ENCODE measurements at places on chromosomes 6 and 20. TPM values are rescaled to one million over a fixed set of nuclear protein-coding genes. Genes with fewer than 3 reads are reported as not detected.

DNA sequence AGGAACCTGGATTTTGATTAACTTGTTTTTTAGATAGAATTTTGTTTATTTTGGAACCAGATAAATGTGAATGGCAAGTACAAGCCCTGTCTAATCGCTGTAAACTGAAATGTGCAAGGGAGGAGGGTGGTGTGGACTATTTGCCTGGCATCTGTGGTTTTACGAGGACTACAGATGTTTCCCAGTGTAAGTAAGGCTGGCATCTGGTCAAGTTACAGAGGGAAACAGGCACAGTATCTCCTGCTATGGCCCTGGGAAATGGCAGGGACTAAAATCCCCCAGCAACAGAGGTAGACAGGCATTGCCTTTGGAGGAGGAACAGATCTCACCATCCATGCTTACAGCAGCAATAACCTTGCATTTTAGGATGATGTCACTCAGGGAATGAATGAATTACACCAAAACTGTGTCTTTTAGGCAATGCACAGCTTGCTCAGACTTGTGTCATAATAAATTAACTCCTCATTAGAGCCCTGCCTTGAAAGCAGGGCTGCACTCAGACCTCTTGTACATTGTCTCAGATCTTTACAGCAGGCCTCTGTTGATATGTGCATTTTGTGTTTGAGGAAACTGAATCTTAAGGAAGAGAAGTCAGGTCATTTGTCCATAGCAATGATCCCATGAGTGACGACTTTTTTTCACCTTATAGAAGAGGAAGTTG lies 96.2 kb downstream of the TCP11 start:
- no peaks in the 10 kb centered on the region for H3K27me3 ChIP-seq
- H3K36me3 ChIP-seq, result no peaks in the 10 kb centered on the region
- peaks cover 57% of the 10 kb centered on the region for H3K4me1 ChIP-seq
- no peak overlapping the region for H3K4me3 ChIP-seq
- peak overlapping the region; percentile 90 for H3K27ac ChIP-seq
- no peak for DNase-seq

DNA sequence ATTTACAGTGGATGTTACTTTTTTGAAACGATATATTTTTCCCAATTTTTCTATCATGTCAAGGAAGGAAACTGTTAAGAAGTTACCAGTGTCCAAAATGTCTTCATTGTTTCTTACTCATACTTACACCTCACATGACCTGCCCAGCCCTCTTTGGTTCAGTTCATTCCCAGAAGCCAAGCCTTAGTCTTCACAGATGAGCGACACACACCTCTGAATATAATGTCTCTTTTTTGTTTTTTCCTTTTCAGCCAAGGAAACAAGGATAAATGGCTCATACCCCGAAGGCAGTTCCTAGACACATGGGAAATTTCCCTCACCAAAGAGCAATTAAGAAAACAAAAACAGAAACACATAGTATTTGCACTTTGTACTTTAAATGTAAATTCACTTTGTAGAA lies 225.2 kb downstream of the SMOC2 start:
- no peak overlapping the region for H3K27ac ChIP-seq
- H3K27me3 ChIP-seq, result no peaks in the 10 kb centered on the region
- H3K4me1 ChIP-seq, result no peaks in the 10 kb centered on the region
- H3K4me3 ChIP-seq, result no peak overlapping the region
- no peak for DNase-seq

The CCN6 gene
- total RNA-seq, result not detected

The HLA-DMB gene
- total RNA-seq, result 3.0 TPM

- no peak overlapping the region for H3K27ac ChIP-seq
- H3K4me3 ChIP-seq, result no peak overlapping the region
- H3K36me3 ChIP-seq, result no peaks in the 10 kb centered on the region
- no peaks in the 10 kb centered on the region for H3K27me3 ChIP-seq
Measured at GRCh38 chr6:136803608-136804007, 11.3 kb upstream of the MAP3K5 start.

DNA sequence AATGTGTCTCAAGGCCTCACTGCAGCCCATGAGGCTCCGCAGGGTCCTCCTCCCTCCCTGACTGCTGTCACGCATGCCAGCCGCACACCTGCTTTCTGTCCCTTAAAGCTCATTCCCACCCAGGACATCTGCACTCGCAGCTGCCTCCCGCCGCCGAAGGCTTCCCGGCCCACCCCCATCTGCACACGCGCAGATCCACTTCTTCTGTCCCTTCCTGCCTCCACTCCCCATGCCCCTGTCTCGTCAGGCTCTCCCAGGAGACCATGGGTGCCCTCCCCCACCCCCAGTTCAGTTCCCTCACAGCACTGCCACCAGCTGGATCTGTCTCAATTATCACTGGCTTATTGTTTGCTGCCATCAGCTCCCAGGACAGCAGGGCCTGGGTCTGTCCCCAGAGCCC lies 63.0 kb downstream of the RIPOR3 start:
- no peaks in the 10 kb centered on the region for H3K36me3 ChIP-seq
- no peak overlapping the region for H3K4me3 ChIP-seq
- H3K4me1 ChIP-seq, result peaks cover 36% of the 10 kb centered on the region
- H3K27me3 ChIP-seq, result no peaks in the 10 kb centered on the region

DNA sequence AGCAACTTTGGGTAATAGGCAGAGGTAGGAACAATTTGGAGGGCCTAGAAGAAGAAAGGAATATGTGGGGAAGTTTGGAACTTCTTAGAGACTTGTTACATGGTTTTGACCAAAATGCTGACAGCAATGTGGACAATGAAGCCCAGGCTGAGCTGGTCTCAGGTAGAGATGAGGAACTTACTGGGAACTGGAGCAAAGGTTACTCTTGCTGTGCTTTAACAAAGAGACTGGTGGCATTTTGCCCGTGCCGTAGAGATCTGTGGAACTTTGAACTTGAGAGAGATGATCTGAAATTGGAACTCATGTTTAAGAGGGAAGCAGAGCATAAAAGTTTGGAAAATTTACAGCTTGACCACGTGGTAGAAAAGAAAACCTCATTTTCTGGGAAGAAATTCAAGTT lies 28.3 kb upstream of the TMEM200A start:
- H3K4me3 ChIP-seq, result no peak overlapping the region
- H3K27me3 ChIP-seq, result no peaks in the 10 kb centered on the region
- H3K36me3 ChIP-seq, result no peaks in the 10 kb centered on the region
- H3K4me1 ChIP-seq, result no peaks in the 10 kb centered on the region
- DNase-seq, result no peak
- no peak overlapping the region for H3K27ac ChIP-seq

The KCNK5 gene
- 16.9 TPM for total RNA-seq
